Transverse colon (tissue), 4 donors: ENCODE measurements at places on chromosomes 6 and 20. TPM values are rescaled to one million over a fixed set of nuclear protein-coding genes. Genes with fewer than 3 reads are reported as not detected.

DNA sequence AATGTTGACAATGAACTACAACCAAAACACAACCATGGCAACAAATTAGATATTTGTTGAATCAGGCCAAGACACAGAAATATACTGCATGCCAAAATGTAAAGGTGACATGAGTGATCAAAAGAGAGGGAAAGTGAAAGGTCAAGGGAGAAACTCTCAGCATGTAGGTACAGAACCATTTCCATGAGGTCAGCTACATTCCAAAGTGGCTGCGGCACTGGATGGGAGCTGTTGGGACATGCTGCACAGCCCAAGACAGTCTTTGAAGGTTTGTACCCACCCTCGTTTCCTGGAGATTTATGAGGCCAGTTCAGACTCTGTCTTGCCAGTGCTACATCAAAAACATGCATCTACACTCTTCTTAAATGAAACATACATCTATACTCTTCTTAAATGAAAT, 579.9 kb downstream of the BMP2 start:
- DNase-seq: no peak

- no peak for DNase-seq
Observed at GRCh38 chr6:11101417-11101816, 7.8 kb downstream of the SMIM13 start.

GRCh38 chr6:68975816-68976215, 340.7 kb downstream of the ADGRB3 start:
- DNase-seq: no peak

DNA sequence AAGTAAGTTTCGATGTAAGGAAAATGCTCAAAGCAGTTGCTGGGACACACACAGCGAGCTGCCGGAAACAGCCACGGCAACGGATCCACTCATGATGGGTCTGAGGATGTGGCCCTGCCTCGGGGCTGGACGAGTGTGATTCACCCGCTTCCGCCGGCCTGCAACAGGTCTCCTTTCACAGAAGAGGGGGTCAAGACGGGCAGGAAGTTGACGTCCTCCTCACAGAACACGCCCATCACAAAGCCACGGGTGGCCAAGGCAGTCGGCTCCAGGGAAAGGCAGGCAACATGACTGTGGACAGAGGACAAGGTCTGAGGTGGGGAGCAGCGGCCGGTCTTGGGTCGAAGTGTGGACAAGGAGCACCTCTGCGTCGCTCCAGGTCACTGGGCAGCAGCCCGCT, 29.9 kb upstream of the SMOC2 start:
- DNase-seq: no peak

GRCh38 chr20:50819349-50819748, 24.5 kb downstream of the BCAS4 start:
- no peak for DNase-seq

GRCh38 chr6:82248273-82248735, 760 bp upstream of the IBTK start:
- DNase-seq: peak; percentile 21

DNA sequence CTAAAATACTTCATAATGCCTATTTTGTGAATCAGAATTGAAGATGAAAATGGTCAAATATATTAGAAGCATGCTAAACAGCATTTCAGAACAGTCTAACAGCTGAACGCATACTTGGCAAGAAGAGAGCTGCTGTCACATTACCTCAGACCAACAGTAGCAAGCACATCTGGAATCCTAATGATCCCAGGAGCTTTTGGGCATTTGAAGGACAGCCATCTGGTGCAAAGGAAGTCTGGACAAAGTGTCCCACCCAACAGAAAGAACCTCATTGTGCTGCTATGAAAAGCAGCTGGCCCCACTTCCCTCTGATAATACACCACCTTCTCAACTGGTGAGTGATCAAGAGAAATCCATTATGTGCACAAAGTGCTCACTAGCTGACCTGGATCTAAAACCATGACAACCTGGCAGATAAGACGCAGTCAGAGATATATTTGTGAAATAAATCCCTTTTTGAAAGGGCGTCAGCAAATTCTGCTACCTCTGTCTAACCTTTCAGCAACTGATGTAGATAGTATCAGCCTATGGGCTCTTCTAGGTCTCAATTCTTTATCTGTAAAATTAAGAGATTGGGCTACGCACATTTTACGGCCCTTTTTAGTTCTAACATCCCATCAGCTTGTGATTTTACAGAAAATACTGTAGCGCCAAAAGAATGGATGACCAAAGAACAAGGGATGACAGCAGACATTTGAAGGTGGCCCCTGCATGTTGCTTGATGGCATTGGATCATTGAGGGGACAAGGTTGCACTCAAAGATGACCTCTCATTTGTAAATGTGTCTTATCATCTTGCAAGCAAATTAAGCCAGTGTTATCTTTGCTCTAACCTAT, 78.7 kb downstream of the SGK1 start:
- no peak for DNase-seq

DNA sequence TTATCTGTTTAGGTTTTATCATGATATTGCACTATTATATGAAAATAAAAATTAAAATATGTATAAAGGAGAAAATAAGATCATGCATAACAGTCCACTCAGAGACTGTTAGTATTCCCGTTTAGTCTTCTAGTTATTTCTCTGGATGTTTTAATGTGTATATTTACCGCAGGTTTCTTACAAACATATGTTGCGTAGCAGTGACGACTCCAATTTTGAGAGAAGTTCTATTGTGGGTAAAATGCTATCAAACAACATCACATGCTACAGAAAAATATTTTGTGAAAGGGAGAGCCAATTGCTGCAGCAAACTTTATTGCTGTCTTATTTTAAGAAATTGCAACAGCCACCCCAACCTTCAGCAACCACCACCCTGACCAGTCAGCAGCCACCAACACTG, 72.4 kb upstream of the NXT1 start:
- no peak for DNase-seq

- DNase-seq: no peak
Observed at GRCh38 chr6:73329201-73329600, 24.9 kb downstream of the DPPA5 start.

GRCh38 chr6:6803180-6803977, 214.9 kb downstream of the LY86 start:
- DNase-seq: peak; percentile 59

GRCh38 chr6:97841763-97842162, 558.7 kb upstream of the MMS22L start:
- no peak for DNase-seq

- DNase-seq: no peak
Observed at GRCh38 chr20:50277064-50277415, 86.4 kb downstream of the CEBPB start.

DNA sequence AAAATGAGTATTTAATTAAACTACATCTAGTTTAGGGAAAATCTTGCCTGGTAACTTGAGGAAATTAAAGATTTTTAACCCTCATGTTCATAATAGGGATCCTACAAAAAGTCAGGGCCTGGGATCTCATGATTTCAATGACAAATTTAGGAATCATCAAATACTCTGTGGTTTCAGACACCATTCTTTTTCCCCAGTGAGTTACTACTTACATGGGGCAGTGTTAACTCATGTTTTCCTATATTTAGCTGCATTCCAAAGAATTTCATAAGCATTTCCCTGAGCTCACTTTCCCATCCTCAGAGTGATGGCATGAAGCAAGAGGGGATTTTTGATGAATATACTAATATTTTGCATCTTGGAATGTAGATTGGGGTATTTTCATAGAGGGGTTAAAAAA, 321.7 kb downstream of the CENPW start:
- DNase-seq: no peak

- DNase-seq: peak; percentile 65
Observed at GRCh38 chr6:154154389-154154967, 115.4 kb downstream of the OPRM1 start.

GRCh38 chr6:52245425-52245824, 1.1 kb upstream of the IL17F start:
- DNase-seq: no peak

GRCh38 chr20:23078351-23079015, 7.6 kb downstream of the CD93 start:
- DNase-seq: no peak

- no peak for DNase-seq
Observed at GRCh38 chr6:38113825-38114576, 294.5 kb downstream of the ZFAND3 start.

DNA sequence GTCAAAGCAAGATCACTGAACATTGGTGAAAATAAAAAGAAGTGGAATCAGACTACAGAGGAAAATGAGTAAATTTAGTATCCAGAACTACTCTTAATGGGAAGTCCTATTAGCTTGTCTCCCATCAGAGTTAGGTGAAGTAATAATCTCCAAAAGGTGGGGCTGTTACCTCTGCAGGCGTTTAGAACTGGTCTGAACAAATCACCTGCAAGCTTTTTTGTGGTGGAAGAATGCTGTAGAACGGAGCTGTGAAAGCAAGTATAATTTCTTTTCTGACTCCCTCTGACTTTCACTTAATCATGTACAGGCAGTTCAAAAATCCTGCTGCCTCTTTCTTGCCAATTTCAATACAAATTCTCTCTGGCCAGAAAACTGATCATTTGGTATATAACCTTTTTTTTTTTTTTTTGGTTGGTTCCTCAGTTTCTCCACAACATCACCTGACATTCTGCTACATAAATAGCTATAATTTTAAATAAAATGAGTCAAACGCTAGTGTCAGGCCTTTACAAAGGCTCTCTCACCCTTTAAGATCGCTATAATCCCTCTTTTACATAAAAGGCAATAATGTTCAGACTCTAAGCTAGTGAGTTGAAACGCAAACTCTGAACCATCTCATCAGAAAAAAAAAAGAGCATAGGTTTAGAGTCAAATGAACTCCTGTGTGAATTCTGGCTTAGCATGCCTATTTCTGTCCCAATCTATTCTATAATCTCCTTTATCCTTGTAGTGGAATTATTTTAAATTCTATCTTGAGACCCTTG, 38.8 kb downstream of the CITED2 start:
- no peak for DNase-seq

- DNase-seq: no peak
Observed at GRCh38 chr20:44522841-44523240, 971 bp upstream of the SERINC3 start.

- no peak for DNase-seq
Observed at GRCh38 chr6:123594776-123595175, 42.0 kb downstream of the TRDN start.

DNA sequence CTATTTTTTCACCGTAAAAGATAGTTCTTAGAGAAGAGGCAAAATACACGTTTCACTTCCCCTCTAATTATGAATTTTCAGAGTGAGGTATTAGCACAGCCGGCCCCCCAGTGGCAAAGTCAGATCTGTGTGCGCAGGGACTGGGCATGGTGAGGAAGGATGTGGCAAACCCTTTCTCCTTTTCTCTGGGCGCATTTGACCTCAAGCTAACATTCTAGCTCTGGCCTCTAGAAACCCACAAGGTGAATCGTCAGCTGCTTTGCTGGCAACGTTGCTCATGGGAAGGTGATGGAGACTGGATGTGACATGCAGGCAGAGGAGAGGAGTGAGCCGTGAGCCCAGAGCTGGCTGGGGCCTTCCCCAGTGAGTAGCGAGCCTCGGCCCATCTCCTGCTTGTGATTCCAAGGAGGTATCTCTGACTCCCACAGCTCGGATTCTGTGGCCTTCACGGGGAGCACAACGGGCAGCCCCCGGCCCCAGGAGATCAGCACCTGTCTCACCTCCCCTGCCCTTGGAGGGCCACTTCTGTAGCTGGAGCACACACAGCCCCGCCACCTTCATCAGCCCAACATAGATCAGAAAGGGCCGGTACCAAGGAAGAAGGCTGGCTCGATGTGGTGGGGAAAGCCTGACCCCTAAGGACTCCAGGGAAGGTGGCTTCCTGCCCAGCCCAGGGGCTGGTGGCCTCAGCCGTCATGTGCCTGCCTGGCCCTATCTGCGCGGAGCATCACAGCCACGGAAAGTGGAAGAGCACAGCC, 152.8 kb downstream of the TAF4 start:
- no peak for DNase-seq

- DNase-seq: no peak
Observed at GRCh38 chr20:35772563-35773058, 796 bp downstream of the PHF20 start.

DNA sequence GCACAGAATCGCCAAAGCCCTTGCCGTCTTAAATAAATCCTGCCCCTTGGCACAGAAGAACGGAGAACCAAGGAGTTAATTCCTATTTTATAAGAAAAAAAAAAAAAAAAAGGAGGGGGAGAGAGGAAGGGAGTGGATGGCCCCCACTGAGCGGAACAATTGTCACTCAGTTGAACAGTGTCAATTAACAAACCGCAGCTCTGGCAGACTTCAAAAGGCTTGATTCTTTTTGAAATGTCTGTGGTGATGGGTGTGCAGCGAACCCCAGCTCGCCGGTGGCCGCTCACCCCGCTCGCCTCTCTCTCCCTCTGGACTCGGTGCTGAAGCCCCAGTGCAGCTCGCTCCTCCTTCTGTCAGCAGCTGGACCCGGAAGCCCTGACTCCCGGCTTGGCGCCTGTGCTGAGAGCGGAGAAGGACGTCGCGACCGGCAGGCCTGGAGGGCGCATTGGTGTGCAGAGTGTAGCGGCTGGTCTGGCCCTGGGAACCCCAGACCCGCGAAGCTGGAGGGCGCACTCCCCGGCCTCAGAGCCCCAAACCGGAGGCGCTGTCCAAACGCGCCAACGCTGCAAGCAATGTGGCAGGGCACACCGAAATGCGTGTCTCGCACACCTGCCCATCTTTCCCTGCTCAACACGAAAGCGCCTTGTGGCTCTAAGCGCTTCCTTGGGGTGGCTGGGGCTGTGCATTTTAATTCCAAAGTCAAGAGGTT, 3.4 kb downstream of the LINC00237 start:
- DNase-seq: peak; percentile 47

DNA sequence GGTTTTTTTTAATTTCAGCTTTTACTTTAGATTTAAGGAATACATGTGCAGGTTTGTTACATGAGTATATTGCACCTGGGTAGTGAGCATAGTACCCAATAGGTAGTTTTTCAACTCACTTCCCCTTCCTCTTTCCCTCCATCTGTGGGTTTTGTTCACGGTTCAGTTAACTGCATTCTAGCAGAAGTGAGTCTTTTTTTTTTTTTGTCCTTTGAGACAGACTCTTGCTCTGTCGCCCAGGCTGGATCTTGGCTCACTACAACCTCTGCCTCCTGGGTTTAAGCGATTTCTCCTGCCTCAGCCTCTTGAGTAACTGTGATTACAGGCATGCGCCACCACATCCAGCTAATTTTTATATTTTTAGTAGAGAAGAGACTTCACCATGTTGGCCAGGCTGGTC, 8.7 kb downstream of the UBR2 start:
- no peak for DNase-seq

DNA sequence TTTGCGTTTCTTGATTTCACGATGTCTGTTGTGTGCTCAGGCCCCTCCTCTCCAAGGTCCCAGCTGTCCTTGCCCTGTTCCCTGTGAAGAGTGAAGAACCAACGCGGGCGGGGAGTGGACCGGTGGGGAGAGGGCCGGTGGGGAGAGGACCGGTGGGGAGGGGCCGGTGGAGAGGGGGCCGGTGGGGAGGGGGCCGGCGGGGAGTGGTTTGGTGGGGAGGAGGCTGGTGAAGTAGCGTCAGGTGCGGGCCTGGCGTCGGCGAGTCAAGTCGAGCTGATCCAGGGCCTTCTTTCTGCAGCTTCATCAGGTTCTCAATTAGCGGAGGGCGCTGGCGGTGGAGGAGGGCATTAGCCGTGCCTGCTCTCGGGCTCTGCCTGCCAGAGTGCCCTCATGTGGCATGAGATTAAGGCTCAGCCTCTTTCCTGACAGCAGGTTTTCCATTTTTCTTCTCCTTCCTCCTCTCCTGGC, 21.2 kb upstream of the BHLHE23 start:
- DNase-seq: no peak

CRISP2 gene
- total RNA-seq: not detected

SAPCD1 gene
- 11.1 TPM for total RNA-seq

GRM4 gene
- not detected for total RNA-seq

GLP1R gene
- total RNA-seq: not detected

ERVFRD-1 gene
- total RNA-seq: not detected

SLC22A2 gene
- not detected for total RNA-seq

PSORS1C1 gene
- total RNA-seq: 9.7 TPM

KCNQ2 gene
- total RNA-seq: not detected

CD24 gene
- total RNA-seq: 1,843 TPM
